ENCODE measurements at places on chromosomes 13 and 19.

GRCh38 chr13:48296528-48296927 lies 7.0 kb upstream of the RB1 start:
- DNase-seq, result no peak

DNA sequence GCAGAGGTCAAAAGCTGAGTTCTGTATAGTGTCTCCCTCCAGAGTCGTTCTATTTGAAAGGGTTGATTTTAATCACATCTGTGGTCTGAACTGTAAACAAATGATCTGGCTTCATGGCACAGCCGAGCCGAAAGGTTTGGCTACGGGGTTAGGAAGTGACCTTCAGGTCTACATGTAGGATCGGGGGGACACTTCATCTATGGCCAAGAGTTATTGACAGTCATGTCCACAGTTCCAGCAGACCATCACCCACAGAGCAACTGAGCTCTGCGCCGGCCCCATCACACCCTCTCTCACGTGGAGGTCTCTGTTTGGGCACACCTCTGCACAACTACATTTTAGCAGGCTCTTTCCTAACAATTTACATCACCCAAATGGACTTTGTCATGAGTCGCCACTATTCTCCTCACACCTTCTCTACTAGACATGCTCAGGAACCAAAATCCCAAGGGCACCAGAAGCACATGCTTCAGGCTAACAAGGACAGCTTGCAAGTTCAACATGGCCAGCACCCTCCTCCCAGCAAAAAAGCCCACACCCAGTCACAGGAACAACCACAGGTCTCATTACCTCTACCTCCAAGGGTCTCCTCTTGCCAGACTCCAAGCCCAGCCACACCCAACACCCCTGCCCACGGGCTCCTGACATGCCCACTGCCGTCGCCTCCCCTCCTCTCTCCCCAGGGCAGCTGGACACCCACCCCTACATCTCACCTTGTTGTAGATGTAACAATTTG lies 36.1 kb upstream of the EPHX3 start:
- no peak for DNase-seq

DNA sequence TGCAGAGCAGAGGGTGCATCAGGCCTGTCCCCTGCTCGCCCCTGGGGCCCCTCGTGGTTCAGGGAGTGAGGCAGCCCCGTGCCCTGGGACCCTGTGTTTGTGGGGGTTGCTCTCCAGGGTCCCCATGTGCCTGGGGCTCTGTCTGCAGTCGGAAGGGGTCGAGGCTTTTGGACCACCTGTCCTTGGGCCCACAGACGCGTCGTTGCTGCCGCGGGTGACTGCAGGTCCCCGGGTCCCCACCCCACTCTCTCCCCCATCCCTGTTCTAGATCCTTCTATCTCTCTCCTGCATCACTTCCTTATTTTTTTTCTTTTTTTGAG lies 1.9 kb downstream of the PCSK4 start:
- no peak for DNase-seq

DNA sequence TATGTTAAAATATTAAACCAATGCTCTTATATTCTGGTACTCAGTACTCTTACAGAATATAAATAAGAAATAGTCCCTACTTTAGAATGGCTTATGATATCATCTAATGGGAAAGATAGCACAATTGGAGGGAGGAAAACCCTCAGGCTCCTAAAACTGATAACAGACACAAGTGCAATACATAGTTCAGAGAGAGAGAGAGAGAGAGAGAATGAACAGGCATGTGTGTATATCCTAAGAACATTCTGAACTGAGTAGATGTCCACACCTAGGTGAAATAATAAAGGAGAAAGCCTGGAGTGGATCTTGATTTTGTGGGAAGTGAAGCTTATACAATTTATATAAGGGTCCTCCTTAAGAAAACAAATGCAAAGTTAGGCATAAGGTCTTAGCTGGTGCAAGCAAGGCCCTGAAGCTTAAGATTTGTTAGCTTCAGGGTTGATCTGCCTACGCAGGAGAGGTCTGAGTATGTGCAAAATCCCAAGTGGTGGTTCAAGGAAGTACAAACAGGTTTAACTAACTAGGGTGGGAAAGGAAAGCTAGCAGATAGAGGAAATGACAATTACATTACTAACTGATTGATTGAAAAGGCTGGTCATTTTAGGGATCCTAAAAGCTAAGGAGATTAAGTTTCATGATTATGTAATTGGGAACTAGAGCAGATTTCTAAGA lies 53.3 kb downstream of the SOX21 start:
- no peak for DNase-seq

- DNase-seq, result no peak
Observed at GRCh38 chr13:74681891-74682290, 547.7 kb upstream of the KLF12 start.

DNA sequence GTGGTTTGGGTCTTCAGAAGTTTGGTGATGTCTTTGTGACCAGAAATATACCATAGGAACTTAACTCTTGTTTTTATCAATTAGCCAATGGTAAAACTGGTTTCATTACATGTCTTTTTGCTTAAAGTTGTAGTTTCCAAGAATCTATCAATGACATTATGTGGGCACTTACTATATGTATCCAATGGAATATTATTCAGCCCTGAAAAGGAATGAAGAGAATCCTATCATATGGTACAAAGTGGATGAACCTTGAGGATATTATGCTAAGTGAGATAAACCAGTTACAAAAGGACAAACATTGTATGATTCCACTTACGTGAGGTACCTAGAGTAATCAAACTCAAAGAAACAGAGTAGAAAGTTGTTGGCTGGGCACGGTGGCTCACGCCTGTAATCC lies 26.4 kb downstream of the RCBTB1 start:
- no peak for DNase-seq
